HT-29 (cell line): ENCODE measurements at places on chromosomes 5 and 9.

DNA sequence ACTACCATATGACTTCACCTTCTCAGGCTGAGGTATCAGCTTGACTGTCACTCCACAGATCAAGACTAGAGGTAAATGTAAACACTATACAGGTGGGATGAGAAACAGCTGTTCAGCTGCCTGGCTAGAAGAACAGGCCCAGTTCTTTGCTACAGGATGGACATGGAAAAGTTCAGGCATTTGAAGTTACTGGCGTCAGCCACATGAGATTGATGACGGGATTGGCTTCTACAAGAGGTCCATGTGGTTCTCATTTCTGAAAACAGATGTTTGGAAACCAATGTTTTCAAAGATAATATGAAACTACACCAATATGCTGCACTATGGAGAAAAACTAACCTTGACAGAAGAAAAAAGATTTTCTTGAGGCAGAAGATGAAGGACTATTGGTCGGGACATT is 324.1 kb downstream of the CDH10 start:
- no peak for DNase-seq

- no peak for DNase-seq
Observed at GRCh38 chr5:6786786-6787495, 73.7 kb downstream of the TENT4A start.

DNA sequence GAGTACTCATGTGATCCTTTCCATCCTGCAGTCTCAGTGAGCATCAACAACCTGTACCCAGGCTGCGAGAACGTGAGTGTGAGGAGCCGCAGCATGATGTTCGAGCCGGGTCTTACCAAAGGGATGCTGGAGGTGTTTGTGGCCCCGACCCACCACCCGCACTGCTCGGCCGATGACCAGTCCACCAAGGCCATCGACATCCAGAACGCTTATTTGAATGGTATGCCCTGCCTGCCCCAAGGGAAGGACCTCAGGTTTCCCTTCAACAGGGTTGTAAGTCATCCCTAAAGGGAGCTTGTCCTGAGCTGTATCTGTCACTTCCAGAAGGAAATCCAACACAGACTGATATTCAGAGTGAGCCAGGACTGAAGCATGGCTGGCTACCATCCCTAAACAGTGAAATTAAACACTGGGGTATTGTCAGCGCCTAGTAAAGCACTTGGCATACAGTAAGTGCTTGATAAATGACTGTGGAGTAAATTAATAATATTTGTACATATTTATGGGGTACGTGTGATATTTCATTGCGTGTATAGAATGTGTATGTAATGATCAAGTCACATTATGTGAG is 39.3 kb upstream of the CTSL start:
- no peak for DNase-seq

DNA sequence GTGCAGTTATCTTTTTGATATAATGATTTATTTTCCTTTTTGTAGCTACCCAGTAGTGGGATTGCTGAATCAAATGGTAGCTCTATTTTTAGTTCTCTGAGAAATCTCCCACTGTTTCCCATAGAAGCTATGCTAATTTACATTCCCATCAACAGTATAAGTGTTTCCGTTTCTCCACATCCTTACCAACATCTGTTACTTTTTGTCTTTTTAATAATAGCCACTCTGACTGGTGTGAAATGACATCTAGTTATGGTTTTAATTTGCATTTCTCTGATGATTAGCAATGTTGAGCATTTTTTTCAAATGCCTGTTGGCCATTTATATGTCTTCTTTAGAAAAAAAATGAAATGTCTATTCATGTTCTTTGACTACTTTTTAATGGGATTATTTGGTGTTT is 94.7 kb downstream of the SERINC5 start:
- no peak for DNase-seq

DNA sequence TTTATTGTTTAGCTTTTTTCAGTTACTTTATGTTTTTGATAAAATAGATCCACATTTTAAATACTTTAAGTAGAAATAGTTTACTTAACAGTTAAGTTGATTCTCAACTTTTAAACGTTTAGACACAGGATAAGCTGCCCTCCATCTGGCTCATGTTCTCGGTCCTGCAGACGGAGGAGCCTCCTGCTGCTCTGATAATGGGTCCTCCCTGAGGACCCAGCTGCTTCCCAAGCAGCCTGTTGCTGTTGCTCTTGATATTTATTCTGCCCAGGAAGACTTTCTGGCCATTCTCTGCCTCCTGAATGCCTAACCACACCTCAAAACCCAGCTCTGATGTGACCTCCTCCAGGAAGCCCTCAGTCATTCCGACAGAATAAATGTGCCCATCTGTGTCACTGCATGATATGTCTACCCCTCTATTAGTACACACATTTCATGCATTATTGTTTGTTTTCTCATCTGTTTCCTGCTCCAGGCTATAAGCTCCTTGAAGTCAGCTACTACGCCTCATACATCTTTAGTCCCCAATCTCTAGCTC is 267.2 kb upstream of the MSX2 start:
- DNase-seq = no peak

GRCh38 chr5:178545176-178545575 is 45.0 kb downstream of the COL23A1 start:
- DNase-seq = no peak

GRCh38 chr9:15305470-15305869 is 1.5 kb downstream of the TTC39B start:
- no peak for DNase-seq

GRCh38 chr9:95031711-95032461 is 285.6 kb downstream of the FANCC start:
- DNase-seq = no peak

DNA sequence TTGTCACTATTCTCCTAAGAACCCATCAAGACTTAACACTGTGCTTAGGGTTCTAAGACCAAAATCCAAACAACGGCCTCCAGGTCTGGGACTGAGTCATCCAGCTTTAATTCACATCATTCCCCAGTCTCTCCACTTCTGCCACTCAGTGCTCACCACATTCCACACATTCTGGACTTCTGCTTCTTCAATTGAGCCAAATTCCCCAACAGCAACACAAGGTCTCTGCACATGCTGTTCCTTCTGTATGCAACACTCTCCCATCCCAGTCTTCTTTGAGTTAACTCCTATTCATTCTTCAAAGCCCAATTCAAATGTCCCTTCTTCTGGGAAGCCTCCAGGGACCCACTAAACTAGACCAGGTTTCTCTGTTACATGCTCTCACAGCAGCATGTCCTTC is 97.8 kb downstream of the GPR21 start:
- no peak for DNase-seq
